ENCODE measurements at places on chromosomes 1 and 21.

DNA sequence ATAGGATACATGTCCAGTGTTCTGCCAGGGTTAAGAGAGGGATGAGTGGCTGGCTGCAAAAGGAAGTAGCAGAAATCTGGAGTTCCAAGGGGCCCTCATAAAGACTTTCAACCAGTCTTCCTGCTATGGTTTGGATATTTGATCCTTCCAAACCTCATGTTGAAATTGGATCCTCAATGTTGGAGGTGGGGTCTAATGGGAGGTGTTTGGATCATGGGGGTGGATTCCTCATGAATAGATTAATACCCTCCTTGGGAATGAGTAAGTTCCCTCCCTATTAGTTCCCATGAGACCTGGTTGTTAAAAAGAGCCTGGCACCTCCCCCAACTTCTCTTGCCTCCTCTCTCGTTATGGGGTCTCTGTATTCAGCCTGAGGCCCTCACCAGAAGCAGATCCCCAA is 10.1 kb upstream of the GNG12 start:
- DNase-seq = no peak

GRCh38 chr1:220448217-220448616 is 79.7 kb upstream of the MARK1 start:
- no peak for DNase-seq

GRCh38 chr21:42037943-42038342 is 27.8 kb upstream of the ZBTB21 start:
- DNase-seq = no peak

DNA sequence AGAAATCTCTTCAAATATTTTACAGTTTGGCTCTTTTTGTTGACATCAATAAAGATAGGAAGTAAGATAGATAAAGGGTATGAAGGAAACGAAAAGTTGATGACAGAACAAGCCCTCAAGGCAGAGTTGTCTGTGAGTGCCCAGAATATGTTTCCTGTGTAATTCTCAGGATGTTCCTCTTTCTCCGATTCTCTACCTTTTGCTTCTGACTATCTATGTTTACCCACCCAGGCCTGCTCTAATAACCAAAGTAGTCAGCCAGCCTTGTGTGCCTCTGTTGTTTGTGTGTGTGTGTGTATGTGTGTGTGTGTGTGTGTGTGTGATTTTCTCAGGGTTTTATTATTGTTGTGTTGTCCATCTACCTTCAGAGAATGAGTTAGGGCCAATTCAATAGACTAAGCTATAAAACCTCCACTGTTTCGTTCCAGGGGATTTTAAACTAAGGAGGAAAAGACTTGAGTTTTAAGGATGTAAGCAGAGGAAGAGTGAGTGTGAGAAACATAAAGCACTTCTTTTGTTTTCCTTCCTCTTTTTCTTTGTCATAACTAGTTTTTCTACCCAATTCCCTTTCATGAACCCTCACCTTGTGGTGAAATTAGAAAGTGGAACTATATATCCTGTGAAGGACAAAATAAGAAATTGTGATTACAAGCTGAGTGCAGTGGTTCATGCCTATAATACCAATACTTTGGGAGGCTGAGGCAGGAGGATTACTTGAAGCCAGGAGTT is 627.4 kb upstream of the NR5A2 start:
- no peak for DNase-seq

- DNase-seq = no peak
Observed at GRCh38 chr1:30597711-30598110, 125.7 kb downstream of the MATN1 start.

DNA sequence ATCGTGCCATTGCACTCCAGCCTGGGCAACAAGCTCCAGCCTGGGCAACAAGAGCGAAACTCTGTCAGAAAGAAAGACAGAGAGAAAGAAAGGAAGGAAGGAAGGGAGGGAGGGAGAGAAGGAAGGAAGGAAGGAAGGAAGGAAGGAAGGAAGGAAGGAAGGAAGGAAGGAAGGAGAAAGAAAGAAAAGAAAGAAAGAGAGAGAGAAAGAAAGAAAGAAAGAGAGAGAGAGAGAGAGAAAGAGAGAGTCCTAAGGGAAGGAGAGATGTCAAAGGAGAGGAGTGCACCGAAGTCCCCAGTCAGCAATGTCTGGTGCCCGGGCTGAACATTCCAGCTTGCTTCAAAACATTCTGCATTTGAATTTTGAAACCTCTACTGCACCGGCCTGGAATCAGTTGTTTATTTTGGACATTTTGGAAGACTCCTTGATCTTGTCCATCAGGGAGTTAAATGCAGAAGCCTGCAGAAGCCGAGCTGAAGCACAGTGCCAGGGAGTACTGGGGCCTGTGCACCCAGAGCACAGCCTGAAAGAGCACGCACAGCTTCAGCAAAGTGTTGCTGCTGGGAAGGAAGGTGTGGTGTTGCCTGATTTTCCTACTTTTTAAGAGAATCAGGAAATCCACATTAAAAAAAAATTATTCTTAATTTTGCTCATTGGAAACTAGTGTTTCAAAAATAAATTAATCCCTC is 3.7 kb upstream of the IGSF3 start:
- no peak for DNase-seq

DNA sequence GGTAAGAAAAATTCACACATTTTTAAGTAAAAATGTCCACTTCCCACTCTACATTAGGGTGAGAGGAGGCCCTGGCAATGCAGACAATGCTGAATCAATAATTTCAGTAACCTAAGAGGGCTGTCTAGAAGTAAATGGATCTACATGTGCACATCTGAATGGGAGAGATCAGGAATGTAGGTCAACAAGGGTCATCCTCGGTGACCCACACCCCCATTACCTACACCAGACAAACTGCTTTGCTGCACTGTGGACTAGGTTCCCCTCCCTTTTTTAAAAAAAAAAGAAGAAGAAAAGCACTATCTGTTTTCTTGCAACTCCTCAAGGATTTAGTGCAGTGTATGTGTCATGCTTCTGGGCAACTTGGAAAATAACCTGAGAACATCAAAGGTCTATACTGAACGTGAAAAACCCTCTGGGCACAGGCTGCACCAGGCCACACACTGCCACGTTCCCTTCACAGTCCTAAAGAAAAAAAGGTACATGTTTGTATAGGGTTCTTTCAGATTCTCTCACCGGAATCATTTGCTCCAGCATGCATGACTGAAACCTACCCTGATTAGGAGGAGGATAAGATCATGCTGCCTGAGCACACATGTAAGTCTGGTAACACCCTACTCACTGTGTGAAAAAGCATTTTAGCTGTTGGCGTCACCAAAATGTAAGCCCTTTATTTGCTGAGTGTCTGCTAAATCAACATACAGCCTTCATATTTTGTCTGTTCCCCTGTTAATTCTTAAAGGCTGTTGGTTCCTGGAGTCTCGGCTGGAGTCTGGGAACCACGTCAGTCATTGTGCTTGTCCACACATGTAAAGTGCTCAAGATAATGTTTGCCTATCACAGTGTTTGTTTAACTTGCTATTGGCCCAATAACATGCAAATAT is 341.0 kb downstream of the SMYD3 start:
- no peak for DNase-seq

- DNase-seq = no peak
Observed at GRCh38 chr1:45721207-45721606, 29.2 kb downstream of the IPP start.

DNA sequence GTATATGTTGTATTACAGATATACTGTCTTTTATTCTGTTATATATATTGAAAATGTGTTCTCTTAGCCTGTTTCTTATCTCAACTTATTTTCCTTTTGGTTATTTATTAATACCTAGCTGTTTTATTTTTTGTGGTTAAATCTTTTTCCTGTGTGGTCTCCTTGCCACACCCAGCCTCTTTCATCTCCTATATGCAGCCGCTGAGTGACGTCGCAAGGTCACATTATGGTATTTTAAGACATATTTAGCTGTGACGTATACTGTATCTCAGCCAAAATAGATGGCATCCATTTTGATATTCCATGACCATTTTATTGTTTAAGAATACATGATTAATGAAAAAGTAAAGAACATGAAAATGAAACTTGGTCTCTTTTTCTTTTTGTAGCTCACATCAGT is 29.1 kb downstream of the CENPF start:
- no peak for DNase-seq

DNA sequence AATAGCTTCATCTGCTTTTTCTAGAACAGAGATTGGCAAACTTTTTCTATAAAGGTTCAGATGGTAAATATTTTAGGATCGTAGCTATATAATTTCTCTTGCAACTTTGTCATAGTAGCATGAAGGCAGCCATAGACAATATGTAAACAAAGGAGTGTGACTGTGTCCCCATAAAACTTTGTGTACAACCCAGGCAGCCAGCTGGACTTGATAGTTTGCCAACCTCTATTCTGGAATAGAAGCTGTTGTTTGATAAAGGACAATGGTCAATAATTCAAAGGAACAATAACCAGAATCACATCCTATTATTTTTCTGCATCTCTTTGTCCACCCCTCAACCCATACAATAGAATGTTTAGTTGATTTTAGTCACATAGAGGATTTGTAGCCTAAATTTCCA is 286.7 kb downstream of the LMX1A start:
- DNase-seq = no peak

DNA sequence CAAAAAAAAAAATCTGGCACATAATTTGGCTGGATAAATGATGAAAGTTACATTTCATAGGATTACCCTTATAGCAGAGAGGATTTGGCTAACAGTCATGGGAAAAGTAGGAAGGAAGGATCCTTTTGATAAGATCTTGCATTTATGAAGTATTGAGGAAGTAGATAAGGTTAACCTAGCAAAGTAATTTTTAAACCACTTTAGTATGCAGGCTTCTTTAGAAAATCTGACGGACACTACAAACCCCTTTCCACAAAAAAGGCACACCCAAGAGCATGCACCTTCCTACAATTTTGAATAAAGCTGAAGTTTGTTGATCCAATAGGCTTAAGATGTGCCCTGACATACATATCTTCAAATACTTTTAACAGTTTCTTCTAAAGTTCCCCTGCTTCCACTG is 275.2 kb downstream of the GRIK1 start:
- DNase-seq = no peak

DNA sequence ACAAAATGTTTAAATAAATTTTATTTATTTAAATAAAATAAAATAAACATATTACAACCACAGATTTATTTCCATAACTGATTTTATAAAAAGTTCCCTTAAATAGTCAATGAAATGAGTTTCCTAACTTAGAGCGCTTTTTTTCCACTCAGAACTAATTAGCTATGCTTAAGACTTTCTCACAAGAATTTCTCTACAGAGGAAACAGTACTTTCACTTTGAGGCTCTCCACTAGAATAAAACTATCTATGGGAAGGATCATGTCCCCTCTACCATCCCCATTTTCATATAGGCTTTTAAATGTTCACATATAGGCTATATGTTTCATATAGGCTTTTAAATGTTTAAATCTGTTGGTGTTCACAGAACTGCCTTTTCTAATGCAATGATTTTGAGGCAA is 40.0 kb upstream of the DPH5 start:
- DNase-seq = no peak

DNA sequence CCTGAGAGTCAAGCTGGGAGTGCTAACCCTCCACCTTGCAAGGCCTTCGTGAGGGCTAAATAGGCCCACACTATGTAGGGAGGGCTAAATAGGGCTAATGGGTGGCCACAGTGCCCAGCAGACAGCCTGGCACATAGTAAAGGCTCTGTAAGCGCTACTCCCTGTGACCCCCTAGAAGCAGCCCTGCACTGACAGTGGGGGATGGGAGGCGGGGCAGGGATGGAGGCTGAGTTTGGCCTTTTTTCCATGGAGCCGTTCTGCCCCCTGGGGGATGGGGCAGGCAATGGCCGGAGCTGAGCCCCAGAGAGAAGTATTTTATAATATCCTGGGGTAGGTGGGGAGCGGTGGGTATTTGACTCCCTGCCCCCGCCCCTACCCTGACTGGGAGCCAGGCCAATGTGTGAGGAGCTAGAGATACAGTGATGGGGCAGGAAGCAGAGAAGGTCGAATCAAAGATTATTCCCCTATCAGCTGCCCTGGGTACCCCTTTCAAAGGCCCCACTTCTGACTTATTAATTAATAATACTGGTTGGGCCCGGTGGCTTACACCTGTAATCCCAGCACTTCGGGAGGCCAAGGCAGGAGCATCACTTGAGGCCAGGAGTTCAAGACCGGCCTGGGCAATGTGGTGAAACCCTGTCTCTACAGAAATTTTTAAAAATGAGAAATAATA is 42.3 kb downstream of the LACTBL1 start:
- no peak for DNase-seq

DNA sequence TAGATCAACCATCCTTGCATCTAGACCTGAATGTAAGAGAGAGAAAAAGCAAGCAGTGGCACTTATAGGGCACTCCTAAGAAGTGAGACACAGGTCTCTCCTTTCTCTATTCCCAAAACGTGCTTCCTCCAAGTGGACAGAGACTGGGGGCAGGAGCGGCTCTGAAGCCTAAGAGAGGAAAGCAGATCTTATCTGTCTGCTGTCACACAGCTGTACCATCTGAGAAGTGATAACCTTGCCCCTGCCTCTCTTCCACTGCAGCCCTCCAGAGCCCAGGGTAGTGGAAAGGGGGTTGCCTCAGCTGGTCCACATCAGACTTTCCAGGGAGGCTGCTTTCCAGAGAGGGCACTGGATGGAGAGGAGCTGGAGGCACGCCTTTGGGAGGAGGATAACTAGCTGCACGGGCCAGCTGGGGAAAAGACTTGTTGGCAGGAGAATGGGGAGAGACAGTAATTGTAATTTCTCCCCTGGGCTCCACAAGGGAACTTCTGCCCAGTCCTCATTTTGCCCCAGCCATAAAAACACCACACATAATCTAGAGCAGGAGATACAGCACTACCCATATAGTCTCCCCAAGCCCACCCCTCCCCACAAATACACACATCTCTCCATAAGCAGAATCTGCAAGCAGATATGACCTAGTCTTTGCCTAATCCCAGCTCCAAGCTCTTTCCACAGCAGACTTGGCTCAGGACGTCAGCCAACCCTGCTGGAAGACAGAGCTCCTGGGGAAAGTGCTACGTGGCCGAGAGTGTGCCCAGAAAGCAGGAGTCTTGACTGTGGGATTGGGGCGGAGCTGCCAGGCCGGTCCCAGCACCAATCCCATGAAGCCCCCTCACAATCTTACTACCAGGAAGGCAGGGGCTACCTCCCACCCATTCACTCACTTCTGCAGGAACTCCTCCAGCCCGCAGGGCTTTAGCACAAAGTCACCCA is 31.2 kb downstream of the PIK3C2B start:
- DNase-seq = no peak

DNA sequence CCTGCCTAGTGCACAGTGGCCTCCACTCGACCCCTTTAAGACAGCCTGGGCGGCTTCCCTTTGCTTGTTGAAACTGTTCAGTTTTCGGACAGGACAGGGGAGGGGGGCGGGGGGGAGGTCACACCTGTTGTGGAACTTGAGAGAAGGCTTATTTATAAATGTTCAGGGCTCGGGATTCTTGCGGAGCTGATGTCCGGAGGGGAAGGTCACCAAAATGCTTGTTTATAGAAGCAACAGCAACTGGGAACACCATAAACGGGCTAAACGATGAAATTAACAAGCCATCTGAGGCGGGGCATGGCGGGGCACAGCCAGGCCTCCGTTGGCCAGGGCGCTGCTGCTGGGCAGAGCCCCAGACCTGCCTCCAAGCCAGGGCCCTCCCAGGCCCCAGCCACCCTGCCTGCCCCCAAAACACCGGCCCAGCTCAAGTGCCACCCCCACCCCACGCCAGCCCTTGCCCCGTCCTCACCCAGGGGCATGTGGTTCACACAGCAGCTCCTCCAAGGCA is 59.8 kb upstream of the CASZ1 start:
- DNase-seq = no peak

All from stimulated activated CD4-positive, alpha-beta T cell treated with anti-CD3 and anti-CD28 coated beads, TNF-alpha, amount 100 ng/mL, for 4 hours (primary cell).